ENCODE measurements at places on chromosomes 11 and 22.

DNA sequence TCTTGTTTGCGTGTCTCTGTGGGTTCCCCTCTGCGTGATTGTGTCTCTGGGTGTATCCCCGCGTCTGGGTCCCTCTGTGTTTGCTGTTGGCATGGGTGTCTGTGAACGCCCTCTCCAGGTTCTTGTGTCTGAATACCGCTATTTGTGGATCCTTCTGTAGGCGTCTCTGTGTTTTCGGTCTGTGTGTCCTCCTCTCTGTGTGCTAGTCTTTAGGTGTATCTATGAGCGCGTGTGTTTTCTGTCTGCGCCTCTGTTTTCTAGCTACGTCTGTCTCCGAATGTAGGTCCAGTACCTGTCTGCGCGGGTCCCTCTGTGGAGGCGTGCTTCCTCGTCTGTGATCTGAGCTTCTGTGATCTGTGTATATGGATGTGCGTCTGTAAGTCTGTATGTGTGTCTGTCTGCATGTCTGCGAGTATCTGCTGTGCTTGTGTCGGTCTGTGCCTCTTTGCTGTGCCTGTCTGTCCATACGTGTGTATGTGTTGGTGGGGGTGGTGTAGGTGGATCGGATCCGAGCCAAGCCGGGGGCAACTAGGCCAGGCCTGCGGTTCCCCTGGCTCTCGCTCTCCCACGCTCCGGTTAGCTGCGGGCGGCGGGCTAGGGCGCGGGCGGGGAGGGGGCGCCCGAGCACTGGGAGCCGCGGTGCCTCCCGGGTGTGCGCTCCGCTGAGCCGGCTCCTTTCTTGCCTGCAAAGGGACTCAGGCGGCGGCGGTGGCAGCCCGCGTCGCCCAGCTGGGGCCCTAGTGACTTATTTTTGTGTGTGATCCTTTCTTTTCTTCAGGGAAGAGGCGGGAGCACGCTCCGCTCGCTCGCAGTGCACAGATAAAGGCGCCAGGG, 105.3 kb upstream of the E2F8 start:
- no peak for DNase-seq

DNA sequence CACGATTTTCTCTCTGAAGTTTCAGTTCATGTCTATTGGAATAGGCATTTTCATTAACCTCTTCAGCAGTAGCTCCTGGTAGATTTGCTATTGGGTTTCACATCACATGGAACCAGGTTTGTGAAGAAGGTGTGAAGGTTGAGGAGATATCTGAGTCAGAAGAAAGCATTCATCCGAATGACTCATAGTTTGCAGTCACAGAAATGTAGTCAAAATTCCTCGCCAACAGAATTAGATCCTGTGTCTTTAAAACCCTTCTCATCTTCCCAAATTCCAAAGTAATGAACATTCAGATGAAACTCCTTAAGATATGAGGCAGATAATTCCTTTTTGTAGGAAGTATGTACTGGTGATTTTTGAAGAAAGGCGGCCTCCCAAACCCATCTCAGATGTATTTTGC, 125.0 kb upstream of the LARGE1 start:
- DNase-seq, result no peak

DNA sequence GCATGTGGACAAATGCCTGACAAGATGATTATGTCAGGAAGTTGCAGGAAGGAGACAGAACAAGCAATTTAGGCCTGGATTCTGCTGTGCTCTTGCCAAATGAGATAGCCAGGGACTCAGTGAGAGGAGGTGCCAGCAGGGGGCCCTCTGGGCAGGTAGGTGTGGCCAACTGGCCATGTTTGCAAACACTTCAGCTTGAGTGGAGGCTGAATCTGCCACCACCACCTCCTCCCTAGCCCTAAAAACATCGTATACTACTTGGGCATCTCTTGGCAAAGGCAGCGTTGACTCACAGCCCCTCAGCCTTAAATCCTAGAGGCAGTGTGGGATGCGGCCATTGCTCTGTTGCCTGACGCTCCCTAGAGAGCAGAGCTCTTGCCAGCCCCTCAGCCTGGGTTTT, 95.1 kb upstream of the PLET1 start:
- DNase-seq, result no peak

DNA sequence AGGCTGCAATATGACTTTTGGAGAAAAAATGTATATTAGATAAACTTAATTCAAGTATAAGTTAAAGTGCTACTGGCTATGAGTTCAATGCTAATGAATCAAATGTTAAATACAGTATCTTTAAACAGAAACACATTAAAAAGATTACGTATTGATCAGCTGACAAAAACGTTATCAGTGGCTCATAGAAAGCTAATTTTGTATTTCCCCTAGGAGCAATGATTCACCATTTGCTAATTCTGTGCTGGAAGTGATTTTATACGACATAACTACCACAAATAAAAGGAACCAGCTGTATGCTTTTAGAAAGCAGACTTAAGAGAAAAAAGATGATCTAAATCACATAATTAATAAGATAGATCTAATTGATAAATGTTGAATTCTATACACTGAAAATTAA, 43.6 kb downstream of the MRE11 start:
- DNase-seq, result no peak

- no peak for DNase-seq
These were observed 14.1 kb upstream of the ARAP1 start for GRCh38 chr11:72766152-72766902.

- no peak for DNase-seq
These were observed 24.3 kb downstream of the GLYATL1 start for GRCh38 chr11:58963551-58964104.

DNA sequence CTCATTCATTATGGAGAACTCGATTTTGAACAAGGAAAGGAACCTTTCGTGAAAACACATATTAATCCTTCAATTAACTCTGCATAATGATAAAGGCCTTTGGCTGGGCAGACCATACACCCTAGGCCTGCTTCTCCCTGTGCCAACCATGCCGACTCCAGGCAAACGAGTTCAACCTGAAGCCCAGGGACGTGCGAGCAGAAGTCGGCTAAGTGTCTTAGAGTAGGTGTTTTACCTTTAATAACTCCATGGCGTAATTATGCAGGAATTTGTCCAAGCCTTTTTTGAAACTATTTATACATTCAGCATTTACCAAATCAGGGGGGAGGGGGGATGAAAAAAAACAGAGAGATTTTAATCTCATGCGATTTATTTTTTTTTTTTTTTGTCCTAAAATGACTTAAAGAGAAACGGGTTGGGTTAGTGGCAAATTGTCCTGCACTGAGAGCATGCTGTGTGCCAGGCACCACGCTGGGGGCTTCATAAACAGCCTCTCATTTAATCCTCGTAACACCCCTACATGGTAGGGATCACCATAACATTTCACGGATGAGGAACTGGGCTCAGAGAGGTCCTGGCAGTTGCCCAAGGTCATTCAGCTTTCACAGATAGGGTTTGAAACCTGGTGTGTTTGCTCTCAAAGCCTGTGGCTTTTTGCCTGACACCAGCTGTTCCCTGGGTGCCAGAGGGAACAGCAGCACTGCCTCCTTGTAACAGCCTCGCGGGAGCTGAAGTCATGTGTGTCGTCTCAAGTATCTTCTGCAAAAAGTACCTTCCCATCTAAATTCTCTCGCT, 423.9 kb downstream of the MN1 start:
- no peak for DNase-seq

GRCh38 chr11:69259096-69259495, 34.9 kb upstream of the MYEOV start:
- no peak for DNase-seq

GRCh38 chr22:22878211-22878570, 9.4 kb upstream of the IGLL5 start:
- DNase-seq, result no peak

DNA sequence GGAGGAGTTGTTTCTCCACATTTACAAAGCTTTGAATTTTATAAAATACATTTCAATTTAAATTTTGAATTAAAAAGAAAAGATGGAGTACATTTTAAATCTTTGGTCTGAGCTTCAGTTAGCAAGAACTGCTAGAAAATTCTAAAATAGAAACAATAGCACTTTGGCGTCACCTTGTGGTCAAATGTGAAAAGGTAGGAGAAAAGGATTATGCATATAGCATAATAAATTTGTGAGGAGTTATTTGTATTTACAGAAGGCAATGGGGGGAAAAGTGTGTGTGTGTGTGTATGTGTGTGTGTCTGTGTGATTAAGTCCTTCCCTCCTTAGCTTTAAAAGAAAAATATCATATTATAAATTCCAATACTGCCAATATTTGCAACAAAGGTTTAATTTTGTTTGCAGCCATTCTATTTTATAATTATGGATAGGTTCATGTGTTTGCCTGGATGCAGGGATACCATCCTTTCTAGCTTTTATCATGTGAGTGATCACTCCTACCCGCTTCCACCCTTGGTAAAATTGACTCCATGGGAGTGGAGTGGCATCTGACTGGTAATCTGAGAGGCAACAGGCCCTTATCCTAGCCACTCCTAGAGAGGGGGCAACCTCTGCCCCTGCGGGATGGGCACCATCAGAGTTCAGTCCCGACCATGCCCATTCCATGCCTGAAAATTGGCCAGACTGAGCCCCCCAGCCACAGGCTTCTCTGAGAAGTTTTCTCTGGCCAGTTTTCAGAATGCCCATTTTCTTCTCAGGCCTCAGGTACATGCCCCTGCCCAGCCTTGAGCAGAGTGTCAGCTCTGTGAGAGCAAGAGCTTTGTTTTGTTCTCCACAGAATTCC, 13.6 kb upstream of the LGR4 start:
- no peak for DNase-seq

All from activated CD8-positive, alpha-beta memory T cell treated with anti-CD3 and anti-CD28 coated beads for 1 hour (primary cell).